ENCODE measurements at places on chromosomes 6 and 20. TPM values are rescaled to one million over a fixed set of nuclear protein-coding genes. Genes with fewer than 3 reads are reported as not detected.

Gene RCAN2
- total RNA-seq, result 0.09 TPM

Gene MEI4
- total RNA-seq, result not detected

Gene CLPSL2
- not detected for total RNA-seq

Gene EPB41L1
- 6.7 TPM for total RNA-seq

Gene RUNX2
- total RNA-seq, result 8.1 TPM

Gene MYMX
- total RNA-seq, result not detected

Gene SMIM26
- total RNA-seq, result 106 TPM

Gene SLC4A11
- 5.7 TPM for total RNA-seq

Gene SUMO4
- total RNA-seq, result 1.6 TPM

Gene IPCEF1
- total RNA-seq, result not detected

Gene MRPL14
- 47.6 TPM for total RNA-seq

Gene LAMP5
- not detected for total RNA-seq

Gene WFDC5
- not detected for total RNA-seq

Gene FAM83D
- 18.4 TPM for total RNA-seq

Gene PPP1R14C
- total RNA-seq, result 38.7 TPM

Gene CNBD2
- 3.4 TPM for total RNA-seq

Gene PPP1R3G
- total RNA-seq, result 0.07 TPM

Gene FGD2
- not detected for total RNA-seq

Gene MYH7B
- total RNA-seq, result 0.07 TPM

Gene MAN1A1
- 1.3 TPM for total RNA-seq

Gene BPIFB4
- not detected for total RNA-seq

Gene TMEM239
- total RNA-seq, result not detected

Gene TCF15
- not detected for total RNA-seq

Gene LAMA5
- 266 TPM for total RNA-seq
